ENCODE measurements at places on chromosomes 5 and 9.

- no peak for DNase-seq
Observed at GRCh38 chr5:116577064-116577788, 2.6 kb upstream of the SEMA6A start.

DNA sequence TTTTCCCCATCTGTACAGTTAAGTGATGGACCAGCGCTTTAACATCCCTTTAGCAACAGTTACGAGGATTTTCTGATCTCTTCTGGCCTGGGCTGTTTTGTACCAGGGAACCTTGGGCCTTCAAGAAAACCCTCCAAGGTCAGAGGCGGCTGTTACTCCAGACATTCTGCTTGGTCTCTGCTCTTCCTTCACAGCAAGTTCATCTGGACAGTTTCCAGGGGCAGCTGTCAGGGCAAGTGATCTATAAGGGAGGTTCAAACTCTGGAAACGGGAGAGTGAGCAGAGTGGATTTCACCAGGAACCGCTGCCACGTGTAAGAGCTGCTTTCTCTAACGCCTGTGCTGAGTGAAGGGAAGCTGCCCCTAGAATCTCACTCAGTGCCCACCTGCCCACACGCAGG, 36.7 kb downstream of the ZNF618 start:
- DNase-seq: no peak

GRCh38 chr9:127832248-127832647, 22.2 kb downstream of the ENG start:
- no peak for DNase-seq

DNA sequence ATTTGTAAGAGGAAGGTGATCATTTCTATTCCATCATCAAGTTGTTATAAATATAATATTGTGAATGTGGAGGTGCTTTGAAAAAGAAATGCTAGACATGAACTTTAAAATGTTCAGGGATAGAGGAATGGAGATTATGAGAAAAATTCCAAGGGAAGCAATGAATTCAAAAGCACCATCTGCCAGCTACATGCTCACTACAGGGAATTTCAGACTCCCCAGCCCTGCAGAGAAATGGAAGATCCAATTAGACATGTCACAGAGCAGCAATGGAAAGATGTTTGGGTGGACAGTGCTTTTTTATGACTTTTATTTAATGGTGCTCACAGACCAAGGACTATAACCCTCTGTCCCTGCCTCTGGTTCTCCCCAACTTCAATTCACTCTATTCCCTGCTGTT, 209.7 kb downstream of the ESM1 start:
- DNase-seq: no peak

GRCh38 chr5:167819406-167819805, 472.0 kb upstream of the WWC1 start:
- no peak for DNase-seq

GRCh38 chr5:175821790-175822211, 49.6 kb upstream of the CPLX2 start:
- DNase-seq: no peak

GRCh38 chr5:143737062-143737461, 74.9 kb upstream of the HMHB1 start:
- DNase-seq: no peak

Measured in activated CD8-positive, alpha-beta memory T cell treated with anti-CD3 and anti-CD28 coated beads for 1 hour (primary cell).